Renal cortical epithelial cell (primary cell): ENCODE measurements at places on chromosomes 6 and 20. TPM values are rescaled to one million over a fixed set of nuclear protein-coding genes. Genes with fewer than 3 reads are reported as not detected.

GRCh38 chr6:12324099-12324498 lies 33.9 kb downstream of the EDN1 start:
- DNase-seq, result peak; percentile 99

- no peak for DNase-seq
Observed at GRCh38 chr6:22830463-22830862, 261.1 kb downstream of the HDGFL1 start.

DNA sequence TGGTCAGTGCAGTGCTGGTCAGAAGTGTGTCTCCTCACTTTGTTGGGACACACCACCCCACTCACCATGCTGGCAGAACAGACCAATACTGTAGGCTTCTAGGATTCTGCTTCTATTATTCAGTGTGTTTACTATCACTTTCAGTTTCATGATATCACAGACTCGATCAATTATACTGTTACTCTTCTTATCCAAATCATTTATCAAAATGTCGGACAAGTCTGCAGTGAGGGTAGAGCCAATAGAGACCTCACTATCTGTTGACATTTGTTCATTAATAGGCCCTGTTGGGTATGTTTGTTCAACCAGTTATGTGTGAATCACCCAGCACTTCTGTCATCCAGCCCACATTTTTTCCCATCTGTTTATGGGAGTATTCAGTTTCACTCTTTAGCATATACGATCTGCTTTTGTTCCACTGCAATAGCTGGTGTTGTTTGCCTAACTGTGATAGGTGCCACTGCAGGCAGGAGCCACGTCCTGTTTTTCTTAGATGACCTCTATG lies 140.1 kb downstream of the NRN1 start:
- DNase-seq, result peak; percentile 72

- DNase-seq, result no peak
Observed at GRCh38 chr6:109396046-109396718, 13.9 kb upstream of the CD164 start.

DNA sequence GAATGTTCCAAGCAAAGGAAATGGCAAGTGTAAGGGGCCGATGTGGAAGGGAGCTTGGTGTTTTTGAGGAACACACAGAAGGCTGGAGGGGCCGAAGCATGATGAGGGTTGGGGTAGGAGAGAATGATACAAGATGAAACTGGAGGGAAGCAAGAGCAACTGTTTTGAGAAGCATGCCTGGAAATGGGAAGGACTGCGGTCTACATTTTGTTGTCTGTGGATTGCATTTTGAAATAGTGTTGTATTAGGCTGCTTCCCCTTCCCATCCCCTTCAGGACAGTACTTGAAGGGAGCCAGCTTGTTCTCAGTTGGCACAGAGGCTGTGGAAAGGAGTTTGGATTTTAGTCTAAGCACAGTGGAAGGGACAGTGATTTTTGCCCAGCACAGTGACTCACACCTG lies 2.2 kb downstream of the TM9SF4 start:
- DNase-seq, result no peak

DNA sequence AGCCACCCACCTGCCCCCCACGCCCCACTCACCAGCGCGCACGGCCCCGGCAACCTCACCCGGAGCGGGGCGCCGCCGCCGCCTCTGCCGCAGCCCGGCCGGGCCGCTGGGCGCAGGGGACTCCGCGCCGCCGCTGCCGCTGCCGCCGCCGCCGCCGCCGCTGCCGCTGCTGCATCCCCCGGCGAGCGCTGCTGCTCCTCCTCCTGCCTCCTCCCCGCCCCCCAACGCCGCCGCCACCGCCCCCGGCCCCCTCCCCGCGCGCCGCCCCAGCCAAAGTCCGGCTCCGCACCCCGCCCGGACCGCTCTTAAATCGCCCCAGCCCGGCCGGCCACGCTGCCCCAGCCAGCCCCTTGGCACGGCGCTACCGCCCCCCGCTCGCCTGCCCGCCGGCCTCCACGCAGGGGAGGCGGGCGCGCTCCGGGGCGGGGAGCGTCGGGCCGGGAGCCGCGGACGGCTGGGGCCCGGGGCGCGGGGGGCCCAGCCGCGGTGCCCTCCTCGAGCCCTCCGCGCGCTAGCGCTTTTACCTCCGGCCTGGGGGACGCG lies at the start of gene SULF2:
SULF2 (minus strand) TSS at position 171 of the 543 bp plus-strand sequence. CDS start 28,118 bp downstream, outside the sequence.
- DNase-seq, result no peak

DNA sequence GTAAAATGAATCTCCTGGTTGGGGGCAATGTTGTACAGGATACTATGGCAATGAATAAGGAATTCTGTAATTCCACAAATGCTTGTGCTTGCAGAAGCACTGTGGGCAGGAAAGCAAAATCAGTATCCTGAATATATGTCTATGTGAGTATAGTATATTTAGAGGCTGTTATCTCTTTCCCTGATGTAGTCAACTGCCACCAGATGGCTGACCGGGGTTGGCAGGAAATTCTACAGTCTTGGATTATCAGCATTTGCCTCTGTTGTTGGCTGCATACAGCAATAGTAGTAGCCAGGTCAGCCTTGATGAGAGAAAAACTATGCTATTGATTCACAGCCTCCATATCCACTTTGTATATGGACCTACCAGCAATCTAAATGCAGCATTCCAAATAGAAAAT lies 425.1 kb upstream of the JAG1 start:
- DNase-seq, result no peak

- peak; percentile 97 for DNase-seq
Observed at GRCh38 chr6:132712366-132712765, 1.5 kb downstream of the VNN1 start.

GRCh38 chr6:104957301-104958177 lies 632 bp downstream of the LIN28B start:
- DNase-seq, result no peak

- DNase-seq, result no peak
Observed at GRCh38 chr6:103139377-103139776, 1720.3 kb downstream of the HACE1 start.

DNA sequence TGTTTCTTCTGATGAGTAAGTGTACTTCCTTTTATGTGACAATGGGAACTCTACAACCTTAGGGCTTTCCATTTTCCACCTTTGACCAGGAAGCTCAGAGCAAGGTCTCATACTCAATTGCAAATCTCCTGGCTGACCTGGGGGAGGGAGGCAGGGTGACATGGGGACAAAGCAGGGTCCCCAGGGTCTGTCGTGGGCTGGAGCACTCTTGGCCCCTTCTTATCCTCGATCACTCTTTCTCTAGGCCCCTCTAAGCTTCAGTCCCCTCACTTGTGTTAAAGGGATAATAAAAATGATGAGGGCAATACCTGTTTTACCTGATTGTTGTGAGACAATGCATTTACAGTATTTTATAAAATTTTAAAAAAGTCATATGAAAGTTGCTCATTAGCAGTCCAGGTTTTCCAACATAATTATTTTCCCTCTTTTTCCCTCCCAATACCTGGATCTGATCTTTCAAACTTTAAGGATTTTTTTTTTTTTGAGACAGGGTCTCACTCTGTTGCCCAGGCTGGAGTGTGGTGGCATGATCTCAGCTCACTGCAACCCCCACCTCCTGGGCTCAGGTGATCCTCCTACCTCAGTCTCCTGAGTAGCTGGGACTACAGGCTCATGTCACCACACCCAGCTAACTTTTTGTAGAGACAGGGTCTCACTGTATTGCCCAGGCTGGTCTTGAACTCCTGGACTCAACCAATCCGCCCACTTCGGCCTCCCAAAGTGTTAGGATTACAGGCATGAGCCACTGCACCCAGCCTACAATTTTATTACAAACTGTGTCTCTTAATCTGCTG lies 8.4 kb upstream of the FAM83C start:
- no peak for DNase-seq

- no peak for DNase-seq
Observed at GRCh38 chr20:36339646-36340592, 33.8 kb downstream of the DLGAP4 start.

- DNase-seq, result no peak
Observed at GRCh38 chr6:86724695-86725094, 212.6 kb upstream of the HTR1E start.

- no peak for DNase-seq
Observed at GRCh38 chr20:25323496-25324246, 67.0 kb downstream of the ABHD12 start.

- DNase-seq, result no peak
Observed at GRCh38 chr6:37548067-37548674, 48.5 kb upstream of the CCDC167 start.

DNA sequence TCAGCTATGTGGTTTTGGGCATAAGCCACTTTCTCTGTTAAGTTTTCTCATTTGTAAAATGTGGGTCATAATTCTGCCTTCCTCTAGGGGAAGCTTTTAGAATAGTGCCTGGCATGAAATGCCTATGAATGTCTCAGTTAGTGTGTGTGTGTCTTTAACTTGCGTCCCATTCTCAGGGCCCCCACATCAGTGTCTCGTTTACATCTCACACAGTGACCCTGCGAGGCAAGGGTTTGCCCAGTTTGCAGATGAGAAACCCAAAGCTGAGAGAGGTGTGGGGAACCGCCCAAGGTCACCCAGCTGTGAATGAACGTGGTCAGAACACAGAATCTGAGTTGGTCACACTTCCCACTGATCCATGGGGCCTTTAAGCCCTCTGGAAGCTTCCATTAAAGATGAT lies 14.1 kb downstream of the DYNLRB1 start:
- DNase-seq, result no peak

DNA sequence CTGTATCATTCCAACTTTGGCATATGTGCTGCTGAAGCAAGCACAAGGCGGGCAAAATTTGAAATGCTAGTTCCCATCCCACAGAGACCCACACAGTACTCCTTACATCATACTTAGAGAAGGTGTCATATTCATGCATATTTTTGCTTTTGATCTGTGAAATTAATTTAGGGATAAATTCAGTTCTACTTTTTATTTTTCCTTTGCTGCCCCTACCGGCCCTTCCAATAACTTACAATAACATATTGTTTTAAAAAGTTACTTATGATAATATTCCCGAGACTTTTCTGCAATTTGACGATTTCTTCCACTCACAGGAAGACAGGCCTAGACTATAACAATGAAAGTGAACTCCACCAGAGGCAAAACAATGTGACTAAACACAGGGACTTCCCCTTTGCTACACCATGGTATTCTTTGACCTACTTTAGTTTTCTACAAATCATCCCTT lies 35.0 kb downstream of the SESN1 start:
- peak; percentile 71 for DNase-seq

- no peak for DNase-seq
Observed at GRCh38 chr6:38909015-38909730, 139.4 kb upstream of the GLP1R start.

GRCh38 chr6:128376952-128377503 lies 143.4 kb downstream of the PTPRK start:
- DNase-seq, result no peak

DNA sequence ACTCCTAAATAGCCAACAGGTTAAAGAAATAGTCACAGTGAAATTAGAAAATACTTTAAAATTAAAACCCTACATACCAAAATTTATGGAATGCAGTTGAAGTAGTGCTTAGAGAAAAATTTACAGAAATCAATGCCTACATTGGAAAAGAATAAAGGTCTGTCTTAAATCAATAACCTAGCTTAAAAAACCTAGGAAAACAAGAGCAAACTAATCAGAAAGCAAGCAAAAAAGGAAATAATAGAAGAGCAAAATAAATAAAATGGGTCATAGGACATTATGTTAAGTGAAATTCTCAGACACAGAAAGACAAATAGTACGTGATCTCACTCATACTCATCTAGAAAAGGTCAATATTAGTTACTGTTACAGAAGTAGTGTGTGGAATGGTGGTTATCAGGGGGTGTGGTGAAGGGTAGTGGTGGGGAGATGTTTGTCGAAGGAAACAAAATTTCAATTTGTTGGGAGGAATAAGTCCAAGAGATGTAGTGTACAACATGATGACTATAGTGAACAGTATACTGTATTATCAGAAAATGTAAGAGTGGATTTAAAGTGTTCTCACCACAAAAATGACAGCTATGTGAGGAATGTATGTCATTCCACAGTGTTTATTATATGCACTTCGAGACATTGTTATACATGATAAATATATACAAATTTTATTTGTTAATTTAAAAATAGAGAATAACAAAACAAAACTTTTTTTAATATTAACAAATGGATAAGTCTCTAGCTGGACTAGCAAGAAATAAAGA lies 423.6 kb downstream of the CDH26 start:
- DNase-seq, result no peak

DNA sequence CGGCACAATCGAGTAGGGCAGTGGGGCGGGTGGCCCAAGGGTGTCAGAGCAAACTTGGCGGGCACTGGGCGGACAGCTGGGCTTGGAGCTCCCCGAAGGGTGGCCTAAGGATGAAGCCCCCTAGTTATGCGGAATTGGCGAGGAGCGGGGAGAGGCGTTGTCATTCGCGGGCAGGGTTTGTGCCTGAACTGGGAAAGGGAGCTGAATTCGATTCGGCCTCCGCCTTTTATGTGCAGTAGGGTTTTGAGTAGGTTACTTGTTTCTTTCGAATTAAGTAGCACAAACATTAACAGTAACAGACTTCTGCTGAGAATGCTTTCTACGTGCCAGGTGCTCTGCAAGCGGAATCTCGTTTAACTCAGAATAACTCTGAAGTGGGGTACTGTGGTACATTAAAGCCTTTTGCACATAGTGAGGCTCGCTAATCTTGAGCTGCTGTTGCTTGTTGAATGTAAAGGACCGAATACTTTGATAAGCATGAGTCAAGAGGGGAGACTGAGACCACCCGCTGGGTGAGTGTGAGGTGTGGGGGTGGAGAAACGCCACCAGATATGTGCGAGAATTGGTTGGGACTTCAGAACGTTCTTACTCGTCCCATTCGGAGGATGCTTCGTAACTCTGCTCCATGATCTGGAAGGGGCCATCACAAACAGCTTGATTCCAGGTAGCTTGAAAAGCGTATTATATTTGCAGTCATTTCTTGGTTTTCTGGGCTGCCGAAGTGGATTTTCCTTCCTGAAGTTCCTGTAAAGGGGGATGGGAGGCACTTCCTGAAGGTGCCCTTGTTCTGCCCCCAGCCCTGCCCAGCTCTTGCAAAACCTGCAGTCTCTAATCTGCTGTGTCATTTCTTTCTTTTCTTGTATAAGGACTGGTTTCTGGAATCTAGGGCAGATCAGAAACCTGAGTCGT lies 833 bp downstream of the RAB5IF start:
- DNase-seq, result peak; percentile 38

The NEDD9 gene
- 86.7 and 131 TPM in 2 replicates for total RNA-seq

The OXT gene
- total RNA-seq, result not detected in 2 replicates

The GATA5 gene
- total RNA-seq, result not detected in 2 replicates

The LTV1 gene
- 20.7 and 33.1 TPM in 2 replicates for total RNA-seq

The FAM217B gene
- 2.8 and 6.0 TPM in 2 replicates for total RNA-seq

The EPB41L1 gene
- total RNA-seq, result 20.3 and 47.7 TPM in 2 replicates

The FKBP1C gene
- total RNA-seq, result 0.10 and 0.17 TPM in 2 replicates

The IYD gene
- total RNA-seq, result under 0.01 and 0.30 TPM in 2 replicates

The DNPH1 gene
- total RNA-seq, result 37.1 and 81.6 TPM in 2 replicates

The LZTS3 gene
- total RNA-seq, result 21.7 and 23.5 TPM in 2 replicates

The ATP9A gene
- 33.0 and 60.6 TPM in 2 replicates for total RNA-seq

The SLX4IP gene
- total RNA-seq, result 2.8 and 7.1 TPM in 2 replicates

The ARFRP1 gene
- total RNA-seq, result 30.0 and 59.2 TPM in 2 replicates

The RBM12 gene
- 55.6 and 59.0 TPM in 2 replicates for total RNA-seq
